MCF 10A (cell line): ENCODE measurements at places on chromosomes 12 and 14. TPM values are rescaled to one million over a fixed set of nuclear protein-coding genes. Genes with fewer than 3 reads are reported as not detected.
A peak's percentile ranks its signal among the peaks of the same experiment; 100 is the strongest.

DNA sequence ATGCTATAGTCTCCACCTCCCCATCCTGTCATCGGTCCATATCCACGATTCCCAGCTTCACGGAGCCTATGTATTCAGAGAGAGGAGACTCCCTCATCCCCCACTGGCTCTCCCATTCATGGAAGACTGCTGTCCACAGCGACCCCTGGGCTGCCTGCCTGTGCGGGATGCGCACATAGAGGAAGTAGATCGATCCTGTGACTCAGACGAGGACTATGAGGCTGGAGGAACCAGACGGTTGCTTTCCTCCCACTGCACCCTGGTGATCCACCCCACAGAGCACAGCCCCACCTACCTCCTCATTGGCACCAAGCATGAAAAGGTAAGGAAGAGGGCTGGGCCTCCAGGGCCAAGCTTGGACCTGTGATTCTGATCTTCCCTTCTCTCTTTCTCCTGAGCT lies 24.4 kb downstream of the PIGH start:
- DNase-seq = no peak

DNA sequence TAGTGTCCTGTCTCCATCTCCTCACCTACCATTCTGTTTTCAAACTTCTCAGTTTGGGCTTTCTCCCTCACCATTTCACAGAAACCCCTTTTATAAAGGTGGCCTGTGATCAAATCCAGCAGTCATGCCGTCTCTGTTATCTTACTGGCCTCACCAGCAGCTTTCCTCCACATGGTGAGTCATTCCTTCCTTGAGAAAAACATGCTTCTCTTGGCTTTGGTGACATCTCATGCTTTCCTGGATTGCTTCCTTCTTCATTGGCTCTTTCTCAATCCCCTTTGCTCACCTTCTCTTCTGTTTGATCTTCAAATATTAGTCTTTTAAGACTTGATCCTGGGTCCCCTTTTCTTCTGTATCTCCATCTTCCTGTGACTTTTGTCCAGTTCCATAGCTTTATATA lies 164.9 kb downstream of the ANO4 start:
- peak; percentile 48 for DNase-seq

GRCh38 chr14:23323838-23324454 lies 2.7 kb downstream of the PABPN1 start:
- no peak for DNase-seq

GRCh38 chr14:61730756-61731373 lies 31.4 kb upstream of the SNAPC1 start:
- DNase-seq = no peak

DNA sequence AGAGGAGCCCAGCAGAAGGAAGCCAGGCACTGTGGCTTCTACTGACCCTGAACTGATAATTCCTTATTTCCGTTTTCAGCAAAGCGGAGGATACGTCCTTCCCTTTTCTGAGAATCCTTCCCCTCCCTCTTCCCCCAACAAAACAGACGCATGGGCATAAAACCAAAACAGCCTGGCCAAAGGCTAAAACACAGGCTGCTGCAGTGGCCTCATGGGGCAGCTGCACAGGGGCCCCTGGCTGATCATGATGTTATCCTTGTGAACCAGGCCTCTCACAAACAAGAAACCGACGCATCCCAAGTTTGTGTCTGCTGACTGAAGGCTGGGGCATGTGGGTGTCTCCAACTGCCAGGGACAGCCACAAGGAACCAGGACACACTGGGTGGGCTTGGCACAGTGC lies 23.4 kb upstream of the STON2 start:
- DNase-seq = no peak

DNA sequence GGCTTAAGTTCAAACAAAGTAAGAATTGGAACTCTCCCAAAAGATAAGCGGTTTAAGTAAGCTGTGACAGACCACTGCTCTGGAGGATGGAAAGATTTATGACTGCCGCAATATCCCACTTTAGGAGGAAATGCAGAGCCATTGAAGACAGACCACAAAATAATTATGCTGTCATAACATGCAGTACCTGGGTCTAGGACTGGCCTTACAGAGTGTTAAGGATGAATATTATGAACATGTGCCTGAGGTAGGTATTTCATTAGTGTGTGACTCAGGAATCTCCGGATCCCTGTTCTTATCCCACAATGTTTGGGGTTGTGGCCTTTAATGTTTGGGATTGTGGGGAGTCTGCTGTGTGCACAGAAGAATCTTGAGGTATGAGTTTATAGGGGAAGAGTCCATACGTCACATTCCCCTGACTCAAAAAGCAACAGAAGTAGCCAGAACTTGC lies 114.9 kb downstream of the SAMD4A start:
- no peak for DNase-seq

DNA sequence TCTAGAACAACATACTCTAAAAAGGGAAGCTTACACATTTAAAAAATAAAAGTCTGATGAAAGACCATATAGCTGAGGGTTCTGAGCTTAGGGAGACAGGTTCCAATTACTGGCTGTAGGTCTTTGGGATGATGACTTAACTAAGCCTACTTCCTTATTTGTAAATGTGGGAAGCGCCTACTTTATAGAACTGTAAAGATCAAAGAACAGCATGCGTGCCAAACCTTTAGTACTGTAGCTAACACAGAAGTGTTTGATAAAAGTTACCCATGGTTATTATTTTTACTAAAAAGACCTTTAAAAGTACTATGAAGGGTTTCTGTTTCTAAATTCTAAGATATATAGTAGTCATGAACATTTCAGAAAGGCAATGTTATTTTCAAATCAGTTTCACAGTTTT lies 35.7 kb downstream of the STK38L start:
- no peak for DNase-seq

DNA sequence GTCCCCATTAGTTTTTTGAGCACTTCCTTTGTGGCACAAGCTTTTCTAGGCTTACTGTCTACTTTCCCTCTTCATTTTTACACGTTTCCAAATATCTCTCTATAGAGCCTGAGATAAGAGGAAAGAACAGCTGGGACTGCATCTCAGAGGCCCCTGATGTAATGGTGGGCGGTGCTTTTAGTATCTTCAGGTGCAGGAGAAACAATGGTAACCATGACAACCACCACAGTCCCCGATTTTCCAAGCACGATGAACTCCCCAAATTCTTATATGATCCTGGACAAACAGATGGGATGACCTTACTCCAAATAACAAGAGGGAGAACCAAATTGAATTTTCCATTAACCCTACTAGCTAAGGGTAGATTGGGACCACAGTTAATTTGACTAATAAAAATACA lies 103.3 kb downstream of the AEBP2 start:
- DNase-seq = no peak

DNA sequence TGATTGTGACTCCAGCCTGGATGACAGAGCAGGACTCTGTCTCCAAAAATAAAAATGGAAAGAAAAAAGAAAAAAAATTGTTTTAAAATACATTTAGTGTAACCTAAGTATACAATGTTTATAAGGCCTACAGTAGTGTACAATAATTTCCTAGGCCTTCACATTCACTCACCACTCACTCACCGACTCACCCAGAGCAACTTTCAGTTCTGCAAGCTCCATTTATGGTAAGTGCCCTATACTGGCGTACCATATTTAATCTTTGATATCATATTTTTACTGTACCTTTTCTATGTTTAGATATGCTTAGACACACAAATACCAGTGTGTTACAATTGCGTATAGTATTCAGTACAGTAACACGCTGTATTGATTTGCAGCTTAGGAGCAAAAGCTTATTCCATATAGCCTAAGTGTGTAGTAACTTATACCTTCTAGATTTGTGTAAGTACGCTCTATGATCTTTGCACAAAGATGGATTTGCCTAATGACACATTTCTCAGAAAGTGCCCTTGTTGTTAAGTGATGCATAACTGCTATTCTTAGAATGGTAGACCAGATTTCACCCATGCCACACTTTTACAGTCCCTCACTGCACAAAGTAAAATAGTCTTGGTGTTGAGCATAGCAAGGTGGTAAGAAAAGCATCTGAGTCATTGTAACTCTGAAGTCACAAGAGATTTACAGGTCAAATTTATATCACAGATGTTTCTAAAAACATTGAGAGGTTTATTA lies 151.9 kb downstream of the LRRK2 start:
- DNase-seq = no peak

- no peak for DNase-seq
Observed at GRCh38 chr14:26370115-26370514, 227.7 kb downstream of the NOVA1 start.

GRCh38 chr12:96906849-96907670 lies at the start of gene NEDD1:
Gene NEDD1 (plus strand): TSS chr12:96907257. CDS start chr12:96909760, 2,503 bp downstream.
- DNase-seq = peak; percentile 81

DNA sequence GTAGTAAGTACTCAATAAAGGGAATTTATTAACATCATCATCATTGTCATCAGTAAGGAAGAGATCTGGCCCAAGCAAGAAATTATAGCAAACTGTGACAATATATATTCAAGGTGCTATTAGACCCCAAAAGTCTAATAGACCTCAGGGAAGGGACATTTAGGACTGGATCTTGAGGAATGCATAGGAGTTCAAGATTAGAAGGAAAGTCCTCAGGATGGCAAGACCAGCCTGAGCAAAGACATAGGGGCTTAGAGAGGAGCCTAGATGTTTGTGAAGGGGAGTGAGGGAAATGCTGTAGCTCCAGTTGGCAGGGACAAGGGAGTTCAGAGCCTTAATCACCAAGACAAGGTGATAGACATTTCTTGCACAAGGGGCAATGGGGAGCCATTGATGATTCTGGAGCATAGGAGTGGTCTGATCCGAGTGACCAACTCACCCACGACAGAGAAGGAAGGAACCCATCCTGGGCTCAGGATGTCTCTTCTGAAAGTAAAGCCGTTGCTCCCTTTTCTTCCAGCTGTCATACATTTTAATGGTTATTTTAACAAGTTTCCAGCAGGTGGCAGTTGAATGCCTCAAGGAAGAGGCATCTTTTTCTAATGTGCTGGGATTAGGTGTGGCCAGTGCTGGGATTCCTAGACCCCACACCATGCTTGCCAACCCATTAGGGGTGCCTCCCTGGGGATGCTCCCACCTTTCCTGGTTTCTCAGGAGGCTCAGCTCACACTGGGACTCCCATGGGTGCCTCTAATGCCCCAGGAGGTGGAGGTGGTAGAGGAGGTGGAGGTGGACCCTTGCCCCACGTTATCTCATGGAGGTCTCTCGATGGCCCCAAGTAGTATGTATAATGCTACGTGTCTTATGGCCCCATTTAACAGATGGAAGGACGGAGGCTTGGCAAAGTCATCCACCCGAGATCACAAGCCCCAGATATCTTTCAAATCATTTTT lies 37.8 kb downstream of the PHETA1 start:
- peak; percentile 65 for DNase-seq

DNA sequence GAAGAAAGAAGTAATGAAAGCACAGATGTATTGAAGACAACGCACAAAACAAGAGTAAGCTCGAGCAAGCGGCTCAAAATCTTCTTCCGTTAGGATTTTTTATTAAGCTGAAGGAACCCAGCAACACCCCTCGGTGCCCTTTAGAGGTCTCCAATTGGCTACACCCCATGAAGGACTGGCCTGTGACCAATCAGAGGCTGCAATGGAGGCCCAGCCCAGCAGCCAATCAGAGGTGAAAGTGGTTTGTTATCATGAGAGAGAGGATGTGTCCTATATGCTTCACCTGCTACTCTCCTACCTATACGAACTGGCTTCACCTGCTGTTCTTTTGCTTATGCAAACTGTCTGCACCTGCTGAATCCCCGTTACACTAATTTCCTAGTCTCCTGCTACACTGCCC lies 358.8 kb downstream of the C12orf50 start:
- no peak for DNase-seq

DNA sequence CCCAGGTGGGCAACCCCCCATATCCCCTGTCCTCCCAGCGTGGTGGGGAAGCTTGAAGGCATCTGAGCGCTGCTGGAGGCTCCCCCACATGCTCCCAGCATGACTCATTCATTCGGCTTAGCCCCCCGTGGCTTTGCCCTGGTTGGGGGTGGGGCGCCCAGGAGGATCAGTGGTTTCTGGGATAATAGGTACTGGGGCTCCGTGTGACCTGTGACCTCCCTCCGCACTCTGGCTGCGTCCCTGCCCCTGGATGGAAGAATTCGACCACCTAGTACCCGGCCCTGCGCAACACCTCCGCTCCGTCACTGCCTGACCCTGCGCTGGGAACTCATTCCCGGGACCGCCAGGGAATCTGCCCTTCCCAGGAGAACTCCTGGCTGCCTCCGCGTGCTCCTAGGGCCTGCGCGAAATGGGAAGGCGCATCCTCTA lies 120.1 kb downstream of the AACS start:
- DNase-seq = no peak

GRCh38 chr14:23171222-23171975 lies 12.1 kb downstream of the SLC7A8 start:
- peak; percentile 33 for DNase-seq

DNA sequence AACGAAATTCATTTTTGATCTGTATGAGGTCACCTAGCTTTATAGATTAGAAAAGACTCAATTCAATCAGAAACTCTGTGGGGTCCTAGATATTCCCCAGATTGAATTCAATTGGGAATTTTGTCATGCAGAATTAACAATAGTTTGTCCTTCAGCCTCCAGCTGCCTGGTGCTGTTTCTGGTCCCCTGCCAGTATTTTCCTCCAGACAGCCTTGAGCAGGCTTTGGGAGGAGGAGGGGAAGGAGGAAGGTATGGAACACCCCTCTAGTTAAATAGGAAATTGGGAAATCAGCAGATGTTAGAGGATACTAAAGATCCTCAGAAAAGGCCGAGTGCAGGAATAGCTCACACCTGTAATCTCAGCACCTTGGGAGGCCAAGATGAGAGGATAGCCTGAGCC lies 10.6 kb downstream of the GRIP1 start:
- DNase-seq = peak; percentile 48

DNA sequence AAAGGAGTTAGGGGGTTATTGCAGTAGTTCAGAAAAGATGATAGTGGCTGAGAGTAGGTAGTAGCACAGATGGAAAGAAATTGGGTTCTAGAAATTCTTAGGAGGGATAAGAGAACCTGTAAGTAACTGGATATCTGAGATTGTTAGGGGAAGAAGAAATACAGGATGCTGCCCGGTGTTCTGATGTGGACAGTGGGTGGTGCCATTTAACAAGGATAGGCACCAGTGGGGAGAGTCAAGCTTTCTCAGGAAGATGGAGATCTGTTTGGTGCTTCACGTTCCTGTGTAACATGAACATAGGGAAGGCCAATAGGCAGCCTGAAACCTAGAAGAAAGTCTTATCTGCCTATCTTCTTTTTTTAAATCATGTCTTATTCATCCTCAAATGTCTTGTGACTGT lies 245.9 kb downstream of the NPAS3 start:
- peak; percentile 20 for DNase-seq

- no peak for DNase-seq
Observed at GRCh38 chr12:62263966-62264365, 3.8 kb downstream of the USP15 start.

Gene HOXC11
- total RNA-seq = 1.2 and 1.6 TPM in 2 replicates

Gene ATP2B1
- 221 and 281 TPM in 2 replicates for total RNA-seq

Gene CDC42BPB
- 82.7 and 91.1 TPM in 2 replicates for total RNA-seq

Gene ATF1
- total RNA-seq = 73.1 and 87.2 TPM in 2 replicates

Gene IL31
- total RNA-seq = not detected in 2 replicates

Gene RNASE3
- not detected in 2 replicates for total RNA-seq

Gene STX2
- total RNA-seq = 19.0 and 21.6 TPM in 2 replicates

Gene CCDC197
- not detected in 2 replicates for total RNA-seq
